ENCODE measurements at places on chromosomes 7 and 10.
A peak's percentile ranks its signal among the peaks of the same experiment; 100 is the strongest.

DNA sequence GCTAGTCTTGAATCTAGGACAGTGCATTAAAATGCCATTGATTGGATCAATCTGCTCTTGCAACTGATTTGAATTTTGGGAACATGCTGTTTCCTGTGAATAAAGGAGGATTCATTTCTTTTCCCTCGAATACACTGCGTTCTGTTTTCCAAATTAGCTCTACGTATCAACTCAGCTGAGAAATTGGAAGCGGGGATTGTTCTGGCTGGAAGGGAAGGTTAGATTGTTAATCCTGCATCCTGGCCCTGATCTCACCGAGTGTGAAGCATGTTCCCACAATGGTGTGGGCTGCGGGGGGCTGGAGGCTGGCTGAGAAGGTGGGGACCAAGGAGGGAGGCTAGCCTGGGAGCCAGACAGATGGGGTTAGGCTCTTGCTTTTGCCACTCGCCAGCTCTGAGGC, 17.6 kb downstream of the HTRA1 start:
- DNase-seq, result no peak

GRCh38 chr10:78972160-78972946, 96.4 kb upstream of the ZMIZ1 start:
- DNase-seq, result no peak

DNA sequence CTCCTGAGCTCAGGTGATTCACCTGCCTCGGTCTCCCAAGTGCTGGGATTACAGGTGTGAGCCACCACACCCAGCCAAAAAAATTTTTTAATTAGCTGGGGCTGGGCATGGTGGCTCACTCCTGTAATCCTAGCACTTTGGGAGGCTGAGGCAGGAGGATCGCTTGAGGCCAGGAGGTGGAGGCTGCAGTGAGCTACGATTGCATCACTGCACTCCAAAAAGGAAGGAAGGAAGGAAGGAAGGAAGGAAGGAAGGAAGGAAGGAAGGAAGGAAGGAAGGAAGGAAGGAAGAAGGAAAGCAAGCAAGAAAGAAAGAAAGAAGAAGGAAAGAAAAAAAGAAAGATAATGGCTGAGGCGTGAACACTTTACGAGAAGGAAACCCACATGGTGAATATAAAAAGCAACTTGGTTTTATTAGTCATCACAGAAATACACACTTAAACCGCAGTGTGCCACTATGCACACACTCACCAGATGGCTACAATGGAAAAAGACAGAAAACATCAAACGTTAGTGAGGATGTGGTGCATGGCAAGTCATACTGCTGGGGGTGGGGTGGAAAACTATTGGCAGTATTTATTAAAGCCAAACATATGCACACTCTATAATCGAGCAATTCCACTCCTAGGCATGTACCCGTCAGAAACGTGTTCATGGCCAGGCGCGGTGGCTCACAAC, 4.4 kb upstream of the CCL26 start:
- no peak for DNase-seq

DNA sequence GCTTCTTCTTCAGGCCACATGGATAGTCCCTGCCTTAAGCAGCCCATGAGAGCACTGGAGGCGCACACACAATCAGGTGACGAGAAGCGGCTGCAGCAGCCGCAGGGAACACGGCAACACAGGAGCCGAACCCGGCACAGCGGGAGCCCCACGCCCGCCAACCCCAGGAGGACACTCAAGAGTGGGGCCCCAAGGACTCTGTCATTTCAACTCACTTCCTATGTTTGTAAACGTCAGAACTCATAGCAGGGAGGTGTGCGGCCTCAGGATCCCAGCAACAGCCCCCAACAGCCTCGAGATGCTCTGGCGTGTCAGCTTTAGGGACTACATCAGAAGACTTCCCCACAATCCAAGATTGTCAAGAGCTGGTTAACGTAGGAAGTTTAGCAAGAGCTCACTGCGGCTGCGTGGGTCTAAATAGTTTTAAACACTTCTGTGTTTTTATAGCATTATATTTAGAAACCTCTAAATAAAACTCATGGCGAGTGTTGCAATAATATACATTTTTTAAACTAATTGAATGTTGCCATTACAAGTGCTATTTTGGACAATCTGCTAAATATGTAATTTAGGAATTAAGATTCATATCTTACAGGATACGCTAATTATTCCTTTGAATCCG, 123.4 kb downstream of the MAD1L1 start:
- DNase-seq, result no peak

DNA sequence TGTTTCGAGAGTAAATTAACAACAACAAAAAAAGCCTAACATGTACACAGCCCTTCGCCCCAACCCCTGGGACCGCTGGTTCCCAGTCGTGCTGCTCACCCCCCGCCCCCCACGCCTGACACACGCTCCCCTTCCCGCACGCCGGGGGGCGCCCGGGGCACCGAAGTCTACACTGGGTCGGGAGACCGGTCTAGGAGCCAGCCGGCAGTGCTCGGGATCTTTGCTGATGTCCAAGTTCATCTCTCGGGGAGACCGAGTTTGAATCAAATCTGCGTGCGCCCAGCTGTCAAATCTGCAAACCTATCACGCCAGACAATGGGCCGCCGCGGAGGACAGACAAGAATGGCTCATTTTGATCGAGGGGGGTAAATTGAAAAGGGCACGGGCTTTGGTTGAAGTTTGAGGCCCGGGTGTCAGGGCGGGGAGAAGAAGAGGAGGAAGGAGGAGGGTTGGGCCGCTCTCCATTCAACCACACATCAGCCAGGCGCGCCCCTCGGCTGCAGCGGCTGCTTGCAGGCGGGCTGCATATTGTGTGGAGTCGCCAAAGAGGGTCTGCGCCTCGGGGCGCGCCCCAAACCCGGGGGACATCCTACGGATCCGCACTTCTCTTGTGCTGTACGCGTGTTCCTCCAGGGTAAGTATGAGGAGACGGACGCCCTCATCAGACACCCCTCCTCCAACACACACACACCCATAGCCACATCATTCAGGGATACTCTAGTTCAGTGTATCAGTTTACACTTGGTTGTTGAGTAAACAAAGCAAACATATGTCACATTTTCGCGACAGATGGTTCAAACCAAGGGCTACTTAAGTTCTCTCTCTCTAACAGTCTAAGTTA, 1.3 kb upstream of the GFRA1 start:
- no peak for DNase-seq

DNA sequence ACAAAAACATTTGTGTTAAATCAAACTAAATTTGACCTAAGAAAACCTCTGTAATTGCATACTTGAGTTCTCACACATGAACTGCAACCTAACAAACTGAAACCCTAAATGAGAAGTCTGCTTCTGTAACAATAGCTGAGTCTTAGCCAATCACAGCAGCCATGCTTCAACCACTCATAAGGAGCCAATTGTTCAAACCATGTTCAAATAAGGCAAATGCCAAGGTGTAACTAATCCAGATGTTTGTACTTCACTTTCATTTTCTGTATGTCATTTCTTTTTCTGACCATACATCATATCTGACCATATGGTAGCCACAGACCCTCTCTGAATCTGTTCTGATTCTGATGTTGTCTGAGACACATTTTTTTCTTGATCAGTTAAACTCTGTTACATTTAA, 47.5 kb upstream of the ANTXRL start:
- DNase-seq, result no peak

- DNase-seq, result peak; percentile 8
Measured at GRCh38 chr10:60208676-60209269, 180.9 kb downstream of the ANK3 start.

- DNase-seq, result no peak
Measured at GRCh38 chr7:4684846-4685245, 2.8 kb downstream of the FOXK1 start.

- DNase-seq, result no peak
Measured at GRCh38 chr7:114759347-114760062, 162.4 kb upstream of the MDFIC start.

DNA sequence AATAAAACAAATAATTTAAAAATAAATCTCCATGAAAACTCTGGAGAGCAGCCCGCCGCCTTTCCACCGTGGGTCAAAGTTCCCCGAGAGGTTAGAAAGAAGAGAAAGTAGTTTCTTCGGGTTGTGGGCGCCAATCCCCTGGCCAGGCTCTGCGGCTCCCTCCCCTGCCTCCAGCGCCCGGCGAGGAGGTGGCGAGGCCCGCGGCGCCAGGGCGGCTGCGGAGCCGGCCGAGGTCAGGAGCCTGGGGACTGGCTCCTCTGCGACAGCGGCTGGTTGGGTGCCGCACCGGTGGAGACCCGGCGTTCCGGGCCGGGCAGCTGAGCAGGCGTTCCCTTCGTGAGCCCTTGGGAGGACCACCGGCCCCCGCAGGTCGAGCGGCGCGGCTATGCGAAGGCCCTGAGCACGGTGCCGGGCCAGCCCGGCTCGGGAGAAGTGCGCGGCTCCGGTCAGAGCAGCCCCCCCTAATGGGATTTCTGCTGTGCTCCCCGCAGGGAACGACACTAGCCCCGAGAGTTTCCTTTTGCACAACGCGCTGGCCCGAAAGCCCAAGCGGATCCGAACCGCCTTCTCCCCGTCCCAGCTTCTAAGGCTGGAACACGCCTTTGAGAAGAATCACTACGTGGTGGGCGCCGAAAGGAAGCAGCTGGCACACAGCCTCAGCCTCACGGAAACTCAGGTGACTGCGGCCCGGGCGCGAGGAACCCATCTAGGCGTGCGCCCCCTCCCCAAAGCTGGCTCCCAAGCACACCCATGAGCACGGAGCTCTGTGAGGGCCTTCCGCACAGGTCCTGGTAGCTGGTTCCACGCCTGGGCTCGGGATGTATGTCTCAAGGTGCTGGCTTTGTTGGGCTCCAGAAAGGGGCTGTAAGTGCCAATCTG, 2.8 kb downstream of the EMX2 start:
- DNase-seq, result no peak

- no peak for DNase-seq
Measured at GRCh38 chr7:139823959-139824521, 5.0 kb upstream of the TBXAS1 start.

GRCh38 chr7:101216860-101217387, 457 bp downstream of the PLOD3 start:
- DNase-seq, result no peak

GRCh38 chr10:15462253-15462897, 91.3 kb upstream of the FAM171A1 start:
- no peak for DNase-seq

- DNase-seq, result no peak
Measured at GRCh38 chr7:142798451-142799436, 28.0 kb downstream of the PRSS2 start.

GRCh38 chr10:102121739-102122372, 1.7 kb upstream of the LDB1 start:
- no peak for DNase-seq

- no peak for DNase-seq
Measured at GRCh38 chr7:103524042-103524907, 78.3 kb upstream of the SLC26A5 start.

DNA sequence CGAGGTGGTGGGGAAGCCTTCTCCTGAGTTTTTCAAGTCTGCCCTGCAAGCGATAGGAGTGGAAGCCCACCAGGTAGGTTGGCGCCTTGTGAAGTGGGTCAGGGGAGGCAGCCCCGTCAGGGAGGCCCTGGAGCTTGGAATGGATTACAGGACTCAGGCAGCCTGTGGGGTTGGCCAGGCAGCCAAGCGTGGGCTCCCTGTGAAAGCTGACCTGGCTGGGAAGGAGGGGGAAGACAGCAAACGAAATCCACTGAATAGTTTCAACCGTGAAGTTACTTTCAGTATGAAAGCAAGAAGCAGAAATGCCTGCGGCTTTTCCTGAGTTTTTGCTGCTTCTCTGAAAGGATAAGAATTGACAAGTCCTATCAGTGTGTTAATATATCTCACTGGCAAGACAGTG, 36.4 kb downstream of the LHPP start:
- no peak for DNase-seq

- no peak for DNase-seq
Measured at GRCh38 chr10:32956365-32957197, 1.4 kb downstream of the ITGB1 start.

GRCh38 chr7:45199506-45199905, 41.9 kb downstream of the RAMP3 start:
- no peak for DNase-seq

All from right renal pelvis (tissue), 4 donors.